ENCODE measurements at places on chromosomes 1 and 21. TPM values are rescaled to one million over a fixed set of nuclear protein-coding genes. Genes with fewer than 3 reads are reported as not detected.

Gene RGSL1
- not detected for total RNA-seq

Gene LCE3D
- not detected for total RNA-seq

DNA sequence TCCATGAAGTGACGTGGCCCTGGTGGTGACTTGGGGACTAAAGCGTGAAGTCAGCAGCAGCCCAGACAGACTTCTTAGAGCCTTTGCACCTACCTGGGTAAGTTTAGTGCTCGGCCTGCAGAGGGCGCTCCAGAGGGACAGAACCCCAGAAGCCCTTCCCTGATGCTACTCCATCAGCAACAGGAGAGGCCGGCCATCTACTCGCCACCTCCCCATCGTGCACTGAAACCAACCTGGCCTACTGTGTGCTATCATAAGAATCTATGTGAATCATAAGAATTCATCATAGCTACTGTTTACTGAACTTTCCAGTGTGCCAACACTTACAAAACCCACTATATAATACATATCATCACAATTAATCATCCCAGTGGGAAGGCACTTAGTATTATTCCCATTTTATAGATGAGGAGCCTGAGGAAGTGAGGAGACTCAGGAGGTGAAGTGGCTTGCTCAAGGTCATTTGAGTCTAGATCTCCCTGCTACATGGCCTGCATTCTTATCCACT, 7.9 kb upstream of the EDN2 start:
- DNase-seq: no peak

DNA sequence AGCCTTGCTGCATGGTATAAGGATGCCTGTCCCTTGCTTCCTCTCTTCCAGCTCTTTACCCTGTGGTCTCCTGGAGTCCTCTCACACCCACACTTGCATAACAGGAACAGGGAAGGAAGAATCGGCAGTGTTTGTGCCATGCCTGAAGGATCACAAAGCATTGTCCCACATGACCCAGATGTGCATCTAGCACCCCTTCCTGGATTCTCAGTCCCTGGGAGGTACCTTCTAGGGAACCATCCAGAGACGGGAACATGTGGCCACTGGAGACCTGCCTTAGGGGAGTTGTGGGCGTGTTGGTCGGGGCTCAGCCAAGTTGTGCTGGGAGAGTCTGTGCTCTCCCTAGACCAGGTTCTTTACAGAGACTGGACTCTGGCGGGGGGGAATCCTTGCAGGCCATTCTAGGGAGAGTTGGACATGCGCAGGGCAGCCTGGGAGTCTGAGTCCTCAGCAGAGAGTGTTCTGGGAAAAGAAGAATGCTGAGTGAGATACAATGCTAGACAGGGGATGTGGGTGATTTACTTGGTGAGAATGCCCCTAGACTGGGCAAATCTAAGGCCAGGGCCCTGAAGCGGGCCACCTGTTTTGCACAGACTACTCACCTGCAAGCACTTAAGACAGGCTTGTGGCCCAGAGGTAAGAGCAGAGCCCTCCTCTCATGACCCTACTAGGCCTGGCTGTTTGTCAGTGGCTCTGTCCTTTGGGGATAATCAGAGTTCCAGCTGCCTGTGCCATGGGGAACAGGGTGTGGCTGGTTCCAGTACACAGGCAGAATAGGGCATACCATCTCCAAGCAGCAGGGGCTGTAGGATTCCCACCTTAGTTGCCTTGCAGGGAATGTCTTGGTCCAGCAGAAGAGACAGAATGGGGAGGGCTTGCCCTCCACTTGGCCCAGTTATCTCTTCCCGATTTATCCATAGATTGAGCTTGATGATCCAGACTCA, 89.8 kb downstream of the MAN1C1 start:
- no peak for DNase-seq

DNA sequence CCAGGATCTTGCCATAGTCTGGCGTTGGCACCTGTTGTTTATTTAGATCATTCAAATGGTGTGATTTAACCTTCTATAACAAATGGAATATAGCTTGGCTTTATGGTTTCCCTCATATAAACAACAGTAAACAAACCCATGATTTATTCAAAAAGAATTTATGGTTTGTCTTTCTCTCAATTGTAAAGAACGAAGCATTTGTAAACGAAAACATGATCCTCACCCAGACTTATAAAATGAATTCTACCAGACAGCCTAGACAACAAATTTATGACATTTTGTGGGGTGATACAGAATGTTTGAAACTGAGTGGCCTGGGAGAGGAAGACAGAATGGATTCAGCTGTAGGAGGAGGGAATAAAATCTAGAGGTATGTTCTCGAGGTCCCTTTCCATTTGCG, 66.1 kb upstream of the PTGFR start:
- no peak for DNase-seq

DNA sequence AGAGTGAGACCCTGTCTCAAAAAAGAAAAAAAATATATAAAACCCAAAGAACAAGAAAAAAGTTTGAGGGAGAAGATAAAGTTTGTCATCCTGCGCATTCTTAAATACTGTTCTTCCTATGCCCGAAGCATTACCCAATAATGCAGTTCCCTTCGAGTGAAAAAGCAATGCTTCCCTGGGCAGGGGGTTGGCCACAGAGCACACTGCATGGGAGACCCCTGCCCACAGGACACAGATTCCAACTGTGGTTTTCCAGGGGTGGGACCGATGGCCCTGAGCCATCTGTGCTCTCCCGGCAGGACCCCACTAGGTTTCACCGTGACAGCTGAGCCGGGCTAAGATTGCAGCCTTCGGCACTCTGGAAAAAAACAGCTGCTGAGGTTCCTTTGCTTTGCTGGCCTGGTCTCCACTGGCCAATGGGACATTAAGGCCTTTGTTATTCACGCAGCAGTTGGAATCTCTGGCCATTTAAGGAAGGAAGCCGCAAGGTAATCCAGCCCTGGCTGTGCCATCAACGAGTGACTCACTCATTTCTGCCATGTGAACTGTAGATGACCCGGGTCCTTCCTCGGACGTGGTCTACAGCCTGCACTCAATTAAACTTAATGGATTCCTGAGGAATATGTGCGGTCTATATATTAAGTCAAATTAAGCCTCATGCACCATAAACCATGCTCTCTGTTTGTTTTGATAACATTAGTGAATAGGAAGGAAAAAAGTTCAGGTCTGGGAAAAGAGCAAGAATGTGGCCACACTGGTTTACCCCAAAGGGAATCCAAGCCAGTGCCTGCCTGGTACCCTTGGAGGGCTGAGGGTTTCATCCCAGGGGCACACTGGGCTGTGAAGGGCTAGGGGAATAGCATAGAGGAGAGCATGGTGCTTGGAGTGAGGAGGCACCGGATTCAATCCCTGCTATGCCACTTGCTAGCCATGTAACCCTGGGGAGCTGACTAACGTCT, 163.2 kb downstream of the ZBTB18 start:
- peak; percentile 41 for DNase-seq

GRCh38 chr1:157577420-157577819, 20.5 kb downstream of the FCRL4 start:
- DNase-seq: no peak

DNA sequence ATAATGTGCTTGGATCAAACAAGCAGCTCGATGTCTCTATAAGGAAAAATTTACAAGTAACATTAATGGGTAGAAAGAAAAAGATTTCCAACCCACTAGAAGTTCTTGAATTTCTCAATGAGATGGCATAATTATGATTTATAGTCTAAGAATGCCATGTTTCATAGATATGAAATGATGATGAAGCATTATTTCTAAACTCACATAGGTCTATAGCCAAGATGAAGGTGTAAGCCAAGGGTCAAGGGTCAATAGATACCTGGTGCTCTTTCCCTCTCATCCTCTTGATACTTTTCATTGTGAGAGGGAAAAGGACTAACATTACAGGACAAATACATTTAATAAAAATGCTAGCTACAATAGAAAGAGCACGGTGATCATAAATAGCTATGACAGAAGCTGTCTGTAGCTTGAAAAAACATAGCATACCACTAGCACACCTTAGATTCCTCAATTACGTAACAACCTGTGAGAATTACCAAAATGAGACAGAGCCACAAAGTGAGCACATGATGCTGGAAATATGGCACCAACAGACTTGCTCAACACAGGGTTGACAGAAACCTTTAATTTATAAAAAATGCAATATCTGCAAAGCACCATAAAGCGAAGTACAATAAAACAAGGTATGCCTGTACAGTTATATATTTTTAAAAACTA, 26.3 kb upstream of the F13B start:
- DNase-seq: no peak

DNA sequence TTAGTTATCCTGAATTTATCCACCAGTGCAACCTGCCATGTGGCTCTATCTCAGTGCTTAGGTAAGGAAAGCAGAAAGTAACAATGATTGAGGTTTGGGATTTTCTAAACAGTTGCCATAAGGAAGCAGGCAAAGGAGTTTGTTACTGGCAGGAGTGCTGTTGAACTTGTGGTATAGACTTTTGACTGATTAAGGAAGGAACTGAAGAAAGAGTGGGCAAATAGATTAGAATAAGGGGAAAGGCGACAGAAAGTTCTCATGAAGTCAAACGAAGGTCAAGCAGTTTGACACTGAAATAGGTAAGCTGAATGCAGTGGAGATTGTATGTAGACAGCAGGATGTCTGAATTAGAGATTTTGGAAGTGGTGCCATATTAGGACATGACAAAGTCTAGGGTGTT, 24.2 kb upstream of the CR2 start:
- no peak for DNase-seq

DNA sequence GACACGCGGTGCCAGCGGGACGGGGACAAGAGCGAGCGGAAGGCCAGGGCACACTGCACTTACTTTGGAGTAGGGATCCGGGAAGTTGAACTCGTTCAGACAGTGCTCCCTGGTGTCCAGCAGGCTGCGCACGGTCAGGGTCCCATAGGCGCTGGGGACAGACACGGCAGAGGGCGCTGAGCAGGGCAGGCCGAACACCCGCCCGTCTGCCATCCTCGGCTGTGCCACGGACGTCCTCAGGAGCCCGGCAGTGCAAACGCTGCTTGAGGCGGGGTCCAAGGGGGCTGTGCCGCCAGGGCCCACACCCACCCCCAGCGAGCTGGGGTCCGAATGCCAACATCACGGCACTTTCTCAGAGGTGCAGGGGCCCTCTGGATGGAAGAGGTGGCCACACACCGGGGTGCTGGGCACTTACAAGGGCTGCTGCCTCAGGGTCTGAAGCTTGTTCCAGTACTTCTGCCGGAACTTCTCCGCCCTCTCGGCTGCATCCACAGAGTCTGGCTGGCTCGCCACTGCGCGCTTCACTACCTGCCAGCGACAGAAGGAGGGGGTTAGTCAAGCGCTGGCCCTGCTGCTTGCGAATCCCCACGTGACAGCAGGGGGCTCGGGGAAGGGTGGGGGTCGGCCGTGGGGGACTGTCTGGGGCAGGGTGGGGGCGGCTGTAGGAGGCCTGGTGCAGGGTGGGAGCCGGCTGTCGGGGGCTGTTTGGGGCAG, 12.3 kb downstream of the PANK4 start:
- no peak for DNase-seq

DNA sequence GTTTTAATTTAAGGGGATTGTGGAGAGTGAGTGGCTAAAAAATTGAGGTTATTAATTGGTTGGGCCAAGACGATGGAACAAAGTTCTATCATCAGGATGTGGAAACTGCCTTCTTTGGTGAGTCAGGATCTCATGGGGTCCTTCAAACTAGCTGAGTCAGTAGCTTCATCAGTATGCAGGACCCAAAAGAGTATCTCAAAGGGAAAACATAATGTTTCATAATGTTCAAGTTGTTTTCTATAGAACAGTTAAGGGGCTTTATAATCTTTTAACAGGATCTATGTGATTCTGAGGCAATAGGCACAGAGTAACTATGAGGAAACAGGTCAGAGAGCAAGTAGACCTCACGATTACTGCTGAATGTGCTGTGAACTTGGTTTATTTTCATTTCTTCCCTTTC, 3.2 kb upstream of the OLFML2B start:
- DNase-seq: no peak

DNA sequence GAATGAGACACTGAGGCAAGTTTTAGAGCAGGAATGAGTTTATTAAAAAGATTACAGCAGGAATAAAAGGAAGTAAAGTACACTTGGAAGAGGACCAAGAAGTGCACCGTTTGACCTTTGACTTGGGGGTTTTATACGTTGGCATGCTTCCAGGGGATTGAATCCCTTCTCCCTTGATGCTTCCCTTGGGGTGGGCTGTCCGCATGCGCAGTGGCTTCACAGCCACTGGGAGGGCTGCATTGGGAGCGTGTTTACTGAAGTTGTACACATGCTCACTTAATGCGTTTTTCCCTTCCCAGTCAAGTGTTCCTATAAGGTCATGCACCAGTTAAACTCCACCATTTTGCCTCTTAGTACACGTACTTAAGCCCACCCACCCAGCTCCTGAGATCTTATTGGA, 72.4 kb upstream of the MARK1 start:
- peak; percentile 11 for DNase-seq

DNA sequence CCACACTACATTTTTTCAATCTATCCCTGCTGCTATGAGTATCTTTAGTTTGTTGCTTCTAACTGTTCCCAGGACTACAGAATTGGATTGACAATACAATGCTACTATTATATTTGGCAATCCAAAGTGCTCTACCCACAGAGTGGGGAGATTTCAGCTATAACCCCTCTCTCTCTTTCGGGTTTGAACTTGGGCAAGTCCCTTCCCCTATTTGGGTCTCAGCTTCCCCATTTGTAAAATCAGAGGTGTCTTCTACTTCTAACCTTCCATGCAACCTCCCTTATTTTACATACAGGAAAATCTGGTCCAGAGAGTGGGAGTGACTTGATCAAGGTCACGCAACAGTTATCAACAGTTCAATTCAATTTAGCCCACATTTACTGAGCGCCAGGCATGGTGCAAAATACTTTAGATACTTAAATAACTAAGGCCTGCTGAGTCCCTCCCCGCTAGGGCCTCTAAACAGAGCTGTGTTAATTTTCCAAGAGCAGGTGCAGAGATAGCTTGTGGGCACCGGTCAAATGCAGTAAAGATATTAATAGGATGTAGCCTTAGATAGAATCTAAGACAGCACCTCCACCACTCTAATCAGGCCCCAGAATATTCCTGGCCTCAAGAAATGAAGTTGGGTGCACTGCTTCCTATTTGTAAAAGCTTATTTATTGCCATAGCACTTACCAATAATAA, 9.4 kb upstream of the GPX7 start:
- DNase-seq: no peak
